ENCODE measurements at places on chromosomes 12 and 14. TPM values are rescaled to one million over a fixed set of nuclear protein-coding genes. Genes with fewer than 3 reads are reported as not detected.

DNA sequence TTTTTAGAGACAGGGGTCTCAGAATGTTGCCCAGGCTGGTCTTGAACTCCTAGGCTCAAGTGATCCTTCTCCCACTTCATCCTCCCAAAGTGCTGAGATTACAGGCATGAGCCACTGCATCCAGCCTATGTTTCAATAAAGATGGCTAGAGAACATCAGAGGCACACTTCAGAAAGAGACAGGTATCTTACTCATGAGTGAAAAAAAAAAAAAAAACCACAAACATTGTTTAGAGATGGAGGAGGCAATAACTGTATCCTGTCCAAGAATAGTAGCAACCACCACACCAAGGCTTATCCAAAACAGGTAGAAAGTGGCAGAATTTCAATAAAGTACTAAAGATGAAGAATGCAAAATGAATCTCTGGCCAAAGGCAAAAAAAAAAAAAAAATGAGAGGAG lies 30.3 kb downstream of the EEA1 start:
- peak; percentile 62 for DNase-seq

TMTC1 gene
- 25.3 TPM for total RNA-seq

ZNF891 gene
- 0.43 TPM for total RNA-seq

- no peak for DNase-seq
These were observed 2.9 kb downstream of the DUSP16 start for GRCh38 chr12:12559719-12560296.

GRCh38 chr14:79150226-79150625 lies 980.1 kb downstream of the NRXN3 start:
- no peak for DNase-seq

GRCh38 chr14:71733210-71733883 lies 198.9 kb upstream of the RGS6 start:
- peak; percentile 85 for DNase-seq

GRCh38 chr12:66688846-66689439 lies 10.1 kb upstream of the GRIP1 start:
- peak; percentile 31 for DNase-seq

- DNase-seq, result no peak
These were observed 52.9 kb downstream of the ATL1 start for GRCh38 chr14:50612806-50613205.

DAO gene
- not detected for total RNA-seq

- peak; percentile 32 for DNase-seq
These were observed 197.4 kb upstream of the FRMD6 start for GRCh38 chr14:51454351-51454750.

- DNase-seq, result no peak
These were observed 404.4 kb upstream of the PDE3A start for GRCh38 chr12:19963972-19964371.

DNA sequence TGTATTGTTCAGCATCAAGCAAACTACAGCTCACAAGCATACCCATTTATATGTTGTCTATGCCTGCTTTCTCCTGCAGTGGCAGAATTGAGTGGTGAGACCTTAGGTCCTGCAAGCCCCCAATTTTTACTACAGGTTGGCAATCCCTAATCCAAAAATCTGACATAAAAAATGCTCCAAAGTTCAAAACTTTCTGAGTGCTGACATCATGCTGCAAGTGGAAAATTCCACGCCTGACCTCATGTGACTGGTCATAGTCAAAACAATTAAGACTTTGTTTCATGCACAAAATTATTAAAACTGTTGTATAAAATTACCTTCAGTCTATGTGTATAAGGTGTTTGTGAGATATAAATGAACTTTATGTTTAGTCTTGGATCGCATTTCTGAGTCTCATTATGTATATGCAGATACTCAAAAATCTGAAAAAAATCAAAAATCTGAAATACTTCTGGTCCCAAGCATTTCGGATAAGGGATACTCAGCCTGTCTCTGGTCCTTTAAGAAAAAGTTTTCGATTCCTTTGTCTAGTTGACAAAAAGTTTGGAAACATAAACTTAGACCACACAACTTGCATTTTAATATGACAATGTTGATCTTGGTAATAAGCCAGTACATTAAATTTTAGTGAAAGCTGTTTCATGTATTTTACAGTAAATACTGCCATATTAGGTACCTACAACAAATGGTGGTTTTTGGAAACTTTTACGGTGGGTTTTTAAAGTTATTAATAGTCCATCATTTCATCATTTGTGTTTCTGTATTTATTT lies 81.5 kb downstream of the AEBP2 start:
- DNase-seq, result peak; percentile 13

DNA sequence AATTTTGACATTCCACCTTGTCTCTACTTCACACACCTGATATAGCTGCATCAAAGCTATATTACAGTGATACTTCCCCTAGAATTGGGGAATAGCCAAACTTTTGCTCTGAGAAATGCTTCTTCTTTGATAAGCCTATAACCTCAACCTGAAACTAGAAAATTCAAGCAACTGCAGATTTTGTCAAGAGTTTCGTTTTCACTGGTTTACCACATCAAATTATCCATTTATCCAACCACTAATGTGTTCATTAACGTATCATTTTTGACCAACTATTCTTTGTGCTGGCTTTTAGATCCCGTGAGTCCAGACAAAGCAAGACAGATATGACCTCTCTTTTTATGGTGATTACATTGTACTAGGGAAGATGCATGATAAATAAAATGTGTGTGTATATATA lies 13.5 kb upstream of the TAS2R46 start:
- DNase-seq, result no peak

DNA sequence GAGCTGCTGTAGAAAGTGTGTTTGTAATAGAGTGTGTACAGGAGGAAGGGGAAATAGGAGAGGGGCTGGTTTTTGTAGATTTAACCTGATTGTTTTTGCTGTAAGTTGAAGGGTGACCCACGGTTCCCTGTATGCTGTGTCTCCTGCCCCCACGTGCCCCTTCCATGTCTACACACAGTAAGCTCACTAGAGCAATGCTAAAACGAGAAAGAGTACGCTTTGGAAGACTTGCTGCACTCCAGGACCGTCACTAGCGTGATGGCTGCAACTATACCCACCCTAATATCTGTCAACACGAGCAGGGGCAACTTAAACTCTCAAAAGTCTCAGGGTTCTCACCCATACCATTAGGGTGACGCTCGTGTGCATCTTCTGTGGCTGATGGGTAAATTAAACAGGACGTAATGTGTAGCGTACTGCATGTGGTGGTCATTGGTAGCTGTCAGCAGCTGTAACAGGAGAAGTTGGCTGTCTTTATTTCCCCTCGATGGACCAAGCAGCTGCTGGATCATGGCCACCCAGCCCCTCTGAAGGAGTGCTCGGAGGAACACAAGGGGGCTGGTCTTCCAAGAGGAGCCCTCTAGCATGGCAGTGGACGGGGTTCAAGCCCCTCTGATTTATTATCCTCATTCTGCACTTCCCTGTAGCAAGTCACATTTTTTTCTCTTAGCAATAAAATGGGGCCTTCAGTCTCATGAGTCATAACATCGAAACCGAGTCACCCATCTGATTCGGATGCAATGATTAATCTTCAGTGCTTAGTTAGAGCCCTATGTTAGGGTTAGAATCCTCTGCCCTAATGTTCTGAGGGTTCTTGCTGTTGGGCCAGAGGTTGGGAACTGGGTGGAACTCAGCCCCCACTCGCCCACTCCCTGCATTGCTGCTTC lies 14.0 kb downstream of the CCND2 start:
- peak; percentile 35 for DNase-seq

DNA sequence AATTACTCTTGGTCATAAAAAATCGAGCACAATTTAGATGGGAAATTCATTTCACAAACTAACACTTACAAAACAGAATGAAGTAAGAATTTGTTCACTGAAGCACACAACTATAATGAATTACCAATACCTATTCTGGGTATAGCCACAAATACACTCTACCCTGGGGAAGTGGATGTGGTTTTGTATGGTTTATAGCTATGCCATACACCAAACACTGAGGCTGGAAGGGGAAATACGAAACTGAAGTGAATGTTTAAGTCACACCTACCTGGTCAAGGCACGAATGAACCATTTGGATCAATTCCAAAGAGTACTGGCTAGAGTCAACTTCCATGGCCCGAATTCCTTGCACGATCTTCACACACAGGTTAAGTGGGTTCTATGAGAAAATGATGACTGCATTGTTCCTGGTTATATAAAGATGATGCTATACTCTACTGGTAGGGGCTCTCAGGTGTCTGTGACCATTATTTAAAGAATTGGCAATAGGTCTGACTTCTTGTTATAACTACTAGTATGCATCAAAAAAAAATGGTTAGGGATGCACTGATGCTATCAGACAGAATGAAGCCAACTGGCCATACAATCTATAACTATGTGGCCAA lies 12.8 kb downstream of the NEK9 start:
- no peak for DNase-seq

RNF212B gene
- total RNA-seq, result not detected

DNA sequence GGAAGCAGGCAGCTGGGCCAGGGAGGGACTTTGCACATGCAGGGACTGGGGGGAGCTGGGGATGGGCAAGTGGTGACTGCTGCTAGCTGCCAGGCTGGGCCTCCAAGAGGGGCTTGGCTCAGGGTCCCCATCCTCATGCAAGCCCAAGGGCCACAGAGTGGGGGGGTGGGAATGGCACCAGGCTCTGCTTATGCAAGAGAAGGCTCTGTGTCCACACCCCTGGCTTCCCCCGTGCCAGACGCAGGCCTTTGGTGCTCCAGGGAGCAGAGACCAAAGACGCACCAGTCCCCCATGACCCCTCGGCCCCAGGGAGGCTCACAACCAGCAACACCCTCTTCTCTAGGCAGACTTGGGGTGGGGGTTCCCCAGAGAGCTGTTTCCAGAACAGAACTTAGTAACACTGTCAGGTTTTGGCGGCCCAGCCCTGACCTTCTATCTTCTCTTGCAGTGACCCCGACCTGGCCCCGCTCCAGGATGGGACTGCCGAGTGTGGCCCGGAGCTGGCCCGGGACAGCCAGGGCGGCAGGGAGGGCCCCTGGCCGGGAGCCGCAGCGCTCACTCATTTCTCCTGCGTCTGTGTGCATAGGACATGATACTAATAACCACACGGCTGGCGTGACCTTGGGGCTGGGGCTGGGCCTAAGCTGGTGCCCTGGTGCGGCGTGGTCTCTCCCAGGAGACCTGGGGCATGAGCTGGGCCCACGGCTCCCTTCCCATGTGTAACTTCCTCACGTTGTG lies 14.3 kb downstream of the XRCC3 start:
- no peak for DNase-seq

DNA sequence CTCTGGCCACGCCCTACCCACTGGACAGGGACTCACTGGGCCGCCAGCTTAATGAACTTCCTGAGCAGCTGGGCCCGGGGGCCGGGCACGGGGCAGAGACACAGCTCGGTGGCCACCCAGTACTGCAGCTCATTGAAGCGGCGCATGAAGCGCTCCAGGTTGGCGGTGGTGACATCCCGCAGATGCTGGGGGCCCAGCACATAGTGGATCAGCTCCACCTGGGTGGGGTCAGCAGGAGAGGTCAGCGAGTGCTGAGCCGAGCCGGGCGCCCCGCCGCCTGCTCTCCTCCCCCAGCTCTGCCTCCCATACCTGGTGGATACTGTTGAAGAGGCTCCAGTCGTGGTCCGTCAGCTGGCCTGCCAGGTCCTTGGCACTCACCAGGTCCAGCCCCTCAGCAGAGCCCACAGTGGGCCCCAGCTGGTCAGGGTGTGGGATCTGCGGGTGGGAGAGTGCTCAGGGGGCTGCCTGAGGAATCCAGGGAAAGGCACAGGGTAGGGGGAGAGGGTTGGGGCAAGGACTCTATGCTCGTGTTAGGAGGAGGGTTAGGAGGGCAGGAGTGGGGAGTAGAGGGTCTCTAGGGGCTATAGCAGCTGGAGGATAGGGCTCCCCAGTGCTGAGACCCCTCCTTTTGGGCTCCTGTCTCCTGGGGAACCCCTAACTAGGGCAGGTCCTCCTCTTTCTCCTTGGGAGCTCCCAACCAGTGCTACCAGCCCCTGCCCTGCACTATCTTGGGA lies 15.5 kb upstream of the ENDOU start:
- DNase-seq, result no peak

GRCh38 chr12:93115198-93115601 lies 186.1 kb upstream of the EEA1 start:
- peak; percentile 47 for DNase-seq

PIWIL1 gene
- total RNA-seq, result not detected

DNA sequence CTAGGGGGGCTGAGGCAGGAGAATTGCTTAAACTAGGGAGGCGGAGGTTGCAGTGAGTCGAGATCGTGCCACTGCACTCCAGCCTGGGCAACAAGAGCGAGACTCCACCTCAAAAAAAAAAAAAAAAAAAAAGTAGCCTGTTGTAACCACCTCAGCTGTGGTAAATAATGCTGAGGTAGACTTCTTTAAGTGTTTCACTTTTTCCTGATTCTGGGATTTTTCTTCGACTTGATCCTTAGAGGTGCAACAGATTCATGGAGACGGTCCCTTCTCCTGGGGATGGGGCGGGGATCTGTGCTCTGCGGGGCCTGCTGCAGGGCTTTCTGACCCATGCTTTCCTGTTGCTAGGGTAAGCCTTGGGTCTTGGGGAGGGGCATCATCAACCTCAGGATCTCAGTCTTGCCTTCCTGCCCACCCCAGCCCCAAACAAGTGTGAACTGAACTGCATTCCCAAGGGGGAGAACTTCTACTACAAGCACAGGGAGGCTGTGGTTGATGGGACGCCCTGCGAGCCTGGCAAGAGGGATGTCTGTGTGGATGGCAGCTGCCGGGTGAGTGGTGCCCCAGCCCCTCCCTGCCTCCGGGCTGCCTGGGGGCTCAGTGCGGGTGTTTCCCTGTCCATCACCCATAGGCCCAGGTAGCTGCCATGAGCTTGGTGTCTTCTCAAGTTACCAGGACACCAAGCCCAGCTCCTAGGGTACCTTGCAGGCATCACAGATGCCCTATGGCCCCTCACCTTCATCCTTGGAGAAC lies 12.4 kb downstream of the PAPLN start:
- DNase-seq, result no peak

MYL2 gene
- not detected for total RNA-seq

GRCh38 chr14:51044961-51045360 lies 49.9 kb downstream of the TRIM9 start:
- peak; percentile 14 for DNase-seq

GRCh38 chr12:109796057-109796456 lies 37.1 kb downstream of the TRPV4 start:
- no peak for DNase-seq

DNA sequence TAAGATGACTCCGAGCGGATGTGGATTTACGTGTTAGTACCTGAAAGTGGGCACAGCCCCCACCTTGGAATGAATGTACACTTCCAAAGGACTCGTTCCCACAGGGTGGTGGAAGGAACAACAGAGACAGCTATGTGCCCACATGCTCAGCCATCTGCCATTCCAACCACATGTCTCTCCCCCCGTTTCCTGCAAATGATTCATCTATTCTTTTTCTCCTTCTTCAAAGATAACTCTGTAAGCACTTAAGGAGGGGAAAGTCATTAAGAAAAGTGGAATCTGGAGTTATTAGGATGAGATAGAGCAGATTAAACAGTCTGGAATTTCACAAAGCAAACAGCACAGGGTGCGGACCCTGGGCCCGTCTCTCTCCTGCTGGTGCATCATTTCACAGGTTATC lies 18.5 kb upstream of the DUSP6 start:
- peak; percentile 70 for DNase-seq

Data from GM23248 (cell line).